ENCODE measurements at places on chromosomes 1 and 21. TPM values are rescaled to one million over a fixed set of nuclear protein-coding genes. Genes with fewer than 3 reads are reported as not detected.
A peak's percentile ranks its signal among the peaks of the same experiment; 100 is the strongest.

The SPRR2E gene
- total RNA-seq = not detected

DNA sequence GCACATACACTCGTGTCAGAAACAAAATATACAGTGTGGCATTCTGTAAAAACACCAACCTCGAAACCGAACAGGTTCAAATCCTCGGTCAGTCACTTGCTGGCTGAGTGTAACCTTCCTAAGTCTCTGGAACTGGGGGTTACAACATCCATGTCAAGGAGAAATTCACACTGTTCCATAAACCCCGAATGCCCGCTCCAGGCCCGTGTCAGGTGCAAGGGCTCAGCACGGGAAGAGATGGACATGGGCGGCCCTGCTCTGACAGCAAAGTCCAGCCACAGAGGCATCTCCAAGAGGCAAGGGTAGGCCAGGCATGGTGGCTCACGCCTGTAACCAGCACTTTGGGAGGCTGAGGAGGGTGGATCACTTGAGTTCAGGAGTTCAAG lies 79.5 kb downstream of the SLC66A1 start:
- no peak for DNase-seq

GRCh38 chr1:208158640-208159554 lies 85.3 kb downstream of the PLXNA2 start:
- no peak for DNase-seq

DNA sequence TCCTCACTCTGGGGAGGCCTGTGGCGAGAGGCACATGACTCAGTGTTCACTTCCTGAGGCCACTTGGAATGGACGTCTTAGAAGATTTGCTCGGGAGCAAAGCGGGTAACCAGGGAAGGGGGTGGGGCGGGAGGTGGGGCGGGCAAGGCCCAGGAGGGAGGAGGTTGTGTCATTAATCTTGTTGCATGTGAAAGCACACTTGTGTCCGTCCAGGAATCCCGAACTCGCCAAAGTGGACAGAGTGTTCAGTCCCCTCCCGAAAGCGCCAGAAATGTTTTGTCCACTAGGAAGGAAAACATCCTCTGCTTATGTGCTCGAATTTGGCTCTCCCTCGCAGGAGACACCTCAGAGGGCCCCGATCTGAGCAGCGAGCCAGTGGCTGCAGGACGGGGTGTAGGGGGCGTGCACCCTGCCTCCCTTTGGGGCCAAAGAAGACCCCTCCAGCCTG lies 84.2 kb downstream of the SPSB1 start:
- peak; percentile 67 for DNase-seq

DNA sequence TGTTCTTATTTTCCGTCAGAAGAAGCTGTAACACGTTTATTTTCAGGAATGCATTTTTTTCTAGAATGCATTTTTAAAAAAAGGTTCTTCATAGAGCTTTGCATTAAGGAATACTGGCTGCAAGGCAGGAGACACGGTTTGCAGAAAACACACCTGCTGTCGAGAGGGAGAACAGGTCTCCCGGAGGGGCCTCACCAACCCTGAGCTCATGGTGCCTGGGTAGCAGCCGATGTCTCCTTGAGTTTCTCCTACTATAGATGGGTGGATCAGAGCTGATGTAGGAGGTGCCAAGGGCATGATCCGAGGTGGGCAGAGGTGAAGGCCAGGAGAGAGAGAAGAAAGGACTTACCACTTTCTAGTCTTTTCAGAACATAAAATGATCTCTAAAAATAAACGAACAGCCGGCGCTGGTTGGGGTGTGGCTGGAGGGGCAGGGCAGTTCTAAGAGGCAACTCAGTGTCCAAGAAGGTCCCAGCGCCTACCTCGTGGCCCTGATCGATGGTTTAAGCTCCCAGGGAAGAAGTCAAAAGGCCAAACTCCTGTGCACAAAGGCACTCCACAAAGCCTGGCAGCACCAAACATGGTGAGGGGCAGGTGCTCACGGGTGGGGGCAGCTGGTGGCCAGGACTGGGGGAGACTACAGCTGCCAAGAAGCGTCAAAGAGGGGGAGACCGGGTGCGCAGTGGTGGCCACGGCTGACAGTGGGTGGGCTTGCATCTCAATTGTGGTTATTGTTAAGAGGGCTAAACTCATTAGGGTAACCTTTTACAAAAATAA lies 12.2 kb downstream of the MORN1 start:
- no peak for DNase-seq

- no peak for DNase-seq
Measured at GRCh38 chr1:17441265-17441992, 2.0 kb upstream of the RCC2 start.

- DNase-seq = peak; percentile 32
Measured at GRCh38 chr1:116923421-116923820, 13.7 kb downstream of the PTGFRN start.

DNA sequence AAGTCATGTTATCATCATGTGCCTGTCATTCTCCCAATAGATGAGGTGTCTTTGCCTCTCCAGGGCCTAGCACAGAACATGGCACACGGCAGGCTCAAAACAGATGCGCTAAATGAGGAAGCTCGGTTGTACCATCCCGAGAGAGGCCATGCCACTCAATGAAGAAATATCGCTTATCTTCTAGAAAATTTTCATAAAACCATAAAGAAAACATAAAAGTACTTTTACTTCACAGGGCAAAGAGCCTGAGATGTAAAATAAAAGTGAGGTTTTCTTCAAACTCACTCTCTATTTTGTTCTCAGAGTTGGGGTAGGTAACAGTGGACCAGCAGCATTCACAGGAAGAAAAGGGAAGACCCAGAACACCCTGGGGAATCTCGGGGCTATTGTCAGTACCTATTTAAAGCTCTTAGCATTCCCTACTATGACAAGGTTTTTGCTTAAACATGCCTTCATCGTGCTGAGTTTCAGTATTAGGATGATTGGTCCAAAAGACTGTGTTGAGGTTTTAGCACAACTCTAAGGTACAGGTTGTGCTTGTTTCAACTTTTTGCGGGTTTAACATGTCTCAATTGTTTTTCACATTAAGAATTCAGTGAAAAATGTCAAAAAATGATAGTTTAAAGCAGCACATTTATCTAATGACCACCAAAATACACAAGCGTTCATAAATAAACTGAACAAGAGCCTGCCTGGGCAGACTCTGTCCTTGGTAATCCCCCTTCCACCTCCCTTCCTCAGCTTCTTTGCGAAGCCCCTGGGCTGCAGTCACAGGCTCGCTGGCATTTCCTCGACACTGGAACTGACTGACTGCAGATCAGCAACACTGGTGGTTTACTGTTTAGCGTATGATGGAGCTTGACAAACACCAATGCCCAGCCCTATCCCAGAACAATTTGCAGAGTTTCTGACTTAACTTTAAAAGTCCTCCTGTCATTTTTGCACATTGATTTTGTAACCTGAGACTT lies 55.6 kb downstream of the COQ8A start:
- no peak for DNase-seq

GRCh38 chr1:112063781-112064728 lies 74.6 kb upstream of the KCND3 start:
- DNase-seq = no peak

- DNase-seq = no peak
Measured at GRCh38 chr1:153402226-153402625, 11.4 kb upstream of the S100A8 start.

- DNase-seq = peak; percentile 21
Measured at GRCh38 chr1:172818841-172819527, 160.1 kb downstream of the FASLG start.

DNA sequence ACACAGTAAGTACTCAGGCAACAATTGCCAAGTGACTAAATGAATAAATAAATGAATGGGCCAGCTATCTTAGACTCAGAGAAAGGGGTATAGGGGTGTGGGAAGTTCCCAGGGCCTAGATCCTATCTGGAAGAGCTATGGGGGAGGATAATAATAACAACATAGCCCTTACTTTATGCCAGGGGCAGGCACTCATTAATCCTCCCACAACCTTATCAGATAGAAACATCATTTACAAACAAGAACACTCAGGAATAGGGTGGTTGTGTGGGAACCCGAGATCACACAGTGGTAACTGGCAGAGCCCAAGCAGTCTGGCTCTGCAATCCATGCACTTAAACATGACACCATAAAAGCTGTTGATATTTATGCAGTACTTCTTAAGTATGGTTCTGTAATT lies 128.2 kb upstream of the SPATA6 start:
- DNase-seq = no peak
